ENCODE measurements at places on chromosomes 1 and 21. TPM values are rescaled to one million over a fixed set of nuclear protein-coding genes. Genes with fewer than 3 reads are reported as not detected.

DNA sequence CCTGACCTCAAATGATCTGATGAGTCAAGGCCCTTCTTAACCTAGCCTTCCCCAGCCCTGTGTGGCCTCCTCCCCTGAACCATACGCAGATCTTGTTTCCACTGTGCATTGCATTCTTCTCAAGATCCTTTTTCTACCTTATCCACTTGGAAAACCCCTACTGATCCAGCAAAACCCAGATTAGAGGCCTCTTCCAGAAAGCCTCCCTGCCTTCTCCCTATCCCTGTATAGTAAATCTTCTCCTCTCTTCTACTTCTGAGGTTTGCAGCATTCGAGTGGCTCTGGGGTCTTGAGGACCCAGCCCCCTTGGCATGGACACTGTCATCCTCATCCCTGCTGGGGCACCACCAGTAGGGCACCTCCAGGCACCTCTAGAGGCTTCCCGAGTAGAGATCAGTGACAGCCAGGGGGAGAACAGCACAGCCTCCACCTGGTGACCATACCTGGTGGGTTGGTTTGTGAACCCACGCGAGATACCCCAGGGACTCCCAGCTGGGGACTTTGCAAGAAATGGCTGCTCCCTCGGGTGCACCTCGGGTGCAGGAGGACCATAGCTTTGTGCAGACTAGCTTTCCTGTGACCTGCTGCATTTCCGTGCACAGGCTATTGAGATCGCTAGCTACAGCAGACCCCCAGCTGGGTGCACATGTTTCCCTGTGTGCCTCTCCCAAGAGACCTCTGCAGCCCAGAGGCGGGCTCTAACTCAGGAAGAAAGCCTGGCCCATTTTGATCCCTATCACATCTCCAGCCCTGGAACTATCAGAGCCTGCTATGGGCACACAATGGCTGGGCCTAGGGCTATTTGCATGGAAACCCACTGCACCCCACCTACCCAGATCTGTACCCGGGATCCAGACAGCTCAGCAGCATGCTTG is 34.2 kb downstream of the MATN1 start:
- no peak for DNase-seq

DNA sequence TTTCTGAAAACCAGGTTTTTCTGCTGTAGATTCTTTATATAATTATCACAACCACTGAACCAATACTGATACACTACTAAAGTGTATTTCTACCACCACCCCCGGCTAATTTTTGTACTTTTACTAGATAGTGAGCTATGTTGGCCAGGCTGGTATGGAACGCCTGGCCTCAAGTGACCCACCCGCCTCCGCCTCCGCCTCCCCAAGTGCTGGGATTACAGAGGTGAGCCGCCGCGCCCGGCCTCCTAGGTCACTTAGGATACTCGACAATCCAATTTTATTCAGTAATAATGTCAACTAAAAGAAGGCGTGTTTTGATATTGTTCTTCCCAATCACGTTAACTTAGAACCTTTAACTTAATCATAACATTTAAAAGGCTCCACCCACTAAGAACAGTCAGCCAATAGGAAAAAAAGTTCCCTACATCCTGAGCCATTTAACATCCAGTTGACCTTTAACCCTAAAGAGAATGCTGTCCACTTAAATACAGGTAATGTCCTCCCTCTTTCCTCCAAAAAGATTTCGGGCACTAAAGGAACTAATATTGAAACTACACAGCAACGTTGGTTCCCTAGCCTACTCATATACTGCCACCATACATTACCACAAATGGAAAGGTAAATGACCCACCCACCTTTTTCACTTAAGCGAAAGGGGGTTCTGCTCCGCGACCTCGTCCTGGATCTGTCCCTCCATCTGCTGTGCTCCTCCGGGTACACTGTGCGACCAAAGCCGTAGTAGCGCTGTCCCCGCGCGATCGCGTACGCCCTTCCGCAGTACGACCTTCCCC is 1.2 kb downstream of the RSRP1 start:
- peak; percentile 42 for DNase-seq

DNA sequence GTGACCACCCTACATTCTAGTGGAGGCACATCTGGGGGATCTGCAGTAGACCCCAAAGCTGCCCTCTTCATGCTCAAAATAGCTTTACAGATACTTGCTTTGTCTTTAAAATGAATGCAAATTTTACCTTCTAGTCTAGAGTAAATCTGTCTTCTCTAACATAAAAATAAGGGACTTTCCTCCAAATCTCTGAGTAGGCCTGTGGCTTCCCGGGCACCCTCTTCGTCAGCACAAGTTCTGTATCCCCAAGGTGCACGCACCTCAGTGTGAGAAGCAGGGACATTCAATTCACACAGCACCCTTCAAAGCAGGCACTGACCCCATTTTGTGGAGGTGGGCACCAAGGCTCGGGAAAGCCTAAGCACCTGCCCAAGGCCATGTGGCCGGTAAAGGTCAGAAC is 19.0 kb downstream of the MEF2D start:
- no peak for DNase-seq

GRCh38 chr1:37701051-37701450 is 8.7 kb downstream of the CDCA8 start:
- DNase-seq = no peak

DNA sequence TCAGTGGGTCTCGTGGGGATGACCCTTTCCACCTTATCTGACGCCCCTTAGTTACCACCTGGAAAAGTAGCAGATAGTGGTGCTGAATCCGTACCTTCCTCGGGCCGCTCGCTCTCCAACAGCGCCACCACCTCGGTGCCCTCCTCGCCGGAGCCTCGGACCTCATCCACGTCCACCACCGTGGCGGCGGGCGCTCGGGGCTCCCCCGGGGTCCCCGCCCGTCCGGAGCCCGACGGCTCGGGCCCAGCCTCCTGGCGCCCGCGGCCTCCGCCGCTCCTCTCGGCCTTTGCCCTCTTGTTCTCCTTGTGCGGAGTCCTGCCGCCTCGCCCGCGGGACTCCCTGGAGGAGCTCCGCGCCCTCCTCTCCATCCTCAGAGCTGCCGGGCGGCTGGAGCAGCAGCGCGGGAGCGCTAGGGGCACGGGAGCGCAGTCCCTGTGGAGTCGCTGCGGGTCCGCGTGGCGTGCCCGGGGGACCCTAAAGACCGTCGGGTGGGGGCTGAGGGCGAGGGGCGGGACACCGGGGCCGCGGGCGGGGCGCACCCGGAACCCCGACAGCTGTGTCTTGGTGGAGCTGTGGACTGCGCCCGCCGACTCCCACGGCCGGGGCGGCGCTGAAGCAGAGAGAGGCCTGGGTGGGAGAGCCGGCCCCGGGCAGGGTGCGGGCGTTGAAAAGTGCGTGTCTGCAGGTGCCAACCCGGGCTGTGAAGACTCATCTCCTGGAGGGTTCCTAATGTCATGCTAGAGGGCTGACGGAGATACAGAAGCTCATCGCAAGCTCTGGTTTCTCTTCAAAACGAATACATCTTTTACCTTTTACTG is at the start of gene NPHS2:
TSS of gene NPHS2 (minus strand) at position 452 of the 818 bp plus-strand sequence. CDS start at position 368, 84 bp downstream.
- no peak for DNase-seq

GRCh38 chr1:175388285-175388684 is 195.7 kb upstream of the KIAA0040 start:
- no peak for DNase-seq

DNA sequence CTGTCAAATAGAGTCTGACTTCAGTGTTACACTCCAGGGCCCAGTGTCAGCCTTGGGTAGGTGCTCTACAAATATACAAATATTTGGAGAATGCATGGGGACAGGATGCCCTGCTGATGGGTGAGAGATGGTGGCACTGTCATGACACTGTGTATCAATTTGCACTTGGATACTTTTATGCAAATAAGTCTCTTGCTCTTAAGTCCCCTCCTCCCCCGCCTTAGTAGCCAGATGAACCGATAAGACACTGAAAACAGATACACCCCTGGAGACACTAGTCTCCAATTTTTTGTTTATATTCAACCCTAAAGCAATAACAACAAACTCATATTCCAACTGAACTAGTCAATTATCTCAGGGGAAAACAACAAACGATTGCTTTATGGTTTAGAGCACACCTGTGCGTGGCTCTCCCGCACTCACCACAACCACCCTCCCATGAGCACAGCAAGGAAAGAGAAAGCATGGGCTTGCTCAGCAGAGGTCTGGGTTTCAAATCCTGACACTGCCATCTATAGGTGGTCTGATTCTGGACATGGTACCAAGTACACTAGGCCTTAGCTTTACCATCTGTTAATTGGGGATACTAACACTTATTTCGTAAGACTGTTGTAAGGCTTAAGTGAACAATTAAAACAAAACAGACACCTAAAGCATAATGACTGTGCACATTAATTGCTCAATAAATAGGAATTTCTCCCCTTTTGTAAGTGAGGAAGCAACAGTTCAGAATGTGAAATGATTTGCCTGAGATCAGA is 50.3 kb downstream of the HIVEP3 start:
- DNase-seq = no peak

- DNase-seq = no peak
Observed at GRCh38 chr1:203993256-203993655, 79.7 kb upstream of the SOX13 start.

DNA sequence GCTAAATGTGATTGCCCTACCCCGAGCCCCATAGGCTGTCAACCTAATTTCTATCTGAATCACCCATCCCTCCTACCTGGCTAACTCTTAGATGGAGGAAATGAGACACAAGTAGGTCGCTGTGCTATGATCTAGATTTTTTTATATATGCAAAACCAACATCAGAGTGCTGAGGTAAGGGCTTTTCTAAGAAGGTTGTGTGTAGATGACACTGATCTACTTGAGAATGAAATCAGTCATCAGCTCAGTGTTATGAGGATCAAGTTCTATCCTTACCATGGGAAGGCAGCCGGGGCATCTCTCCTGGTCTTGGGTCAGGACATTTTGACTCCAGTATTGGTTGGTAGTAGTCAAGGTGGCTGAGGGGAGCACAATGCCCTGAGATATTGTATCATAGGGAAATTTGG is 23.6 kb downstream of the SLAMF1 start:
- DNase-seq = no peak

Gene ARHGEF10L
- total RNA-seq = 3.3 TPM

Gene AMY1C
- total RNA-seq = not detected

Gene RPE65
- total RNA-seq = not detected

Gene ALX3
- not detected for total RNA-seq
